Stimulated activated CD4-positive, alpha-beta T cell treated with anti-CD3 and anti-CD28 coated beads, Interleukin-4, amount 100 ng/mL, for 1 hour (primary cell): ENCODE measurements at places on chromosomes 13 and 19.
A peak's percentile ranks its signal among the peaks of the same experiment; 100 is the strongest.

DNA sequence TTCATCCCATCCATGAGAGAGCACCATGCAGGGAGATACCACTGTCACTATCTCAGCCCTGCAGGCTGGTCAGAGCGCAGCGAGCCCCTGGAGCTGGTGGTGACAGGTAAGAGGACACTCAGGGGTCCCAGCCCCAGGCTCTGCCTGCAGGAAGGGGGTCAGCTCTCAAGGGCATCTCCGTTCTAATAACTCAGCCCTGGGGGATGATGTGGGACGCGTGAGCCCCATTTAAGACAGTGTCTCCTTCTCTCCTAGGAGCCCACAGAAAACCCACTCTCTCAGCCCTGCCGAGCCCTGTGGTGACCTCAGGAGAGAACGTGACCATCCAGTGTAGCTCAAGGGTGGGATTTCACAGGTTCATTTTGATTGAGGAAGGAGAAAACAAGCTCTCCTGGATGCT lies 15.5 kb upstream of the KIR3DL3 start:
- no peak for DNase-seq

- no peak for DNase-seq
These were observed 94.6 kb downstream of the CCNA1 start for GRCh38 chr13:36526897-36527296.

- DNase-seq: no peak
These were observed 7.6 kb upstream of the ZSCAN22 start for GRCh38 chr19:58319241-58319640.

DNA sequence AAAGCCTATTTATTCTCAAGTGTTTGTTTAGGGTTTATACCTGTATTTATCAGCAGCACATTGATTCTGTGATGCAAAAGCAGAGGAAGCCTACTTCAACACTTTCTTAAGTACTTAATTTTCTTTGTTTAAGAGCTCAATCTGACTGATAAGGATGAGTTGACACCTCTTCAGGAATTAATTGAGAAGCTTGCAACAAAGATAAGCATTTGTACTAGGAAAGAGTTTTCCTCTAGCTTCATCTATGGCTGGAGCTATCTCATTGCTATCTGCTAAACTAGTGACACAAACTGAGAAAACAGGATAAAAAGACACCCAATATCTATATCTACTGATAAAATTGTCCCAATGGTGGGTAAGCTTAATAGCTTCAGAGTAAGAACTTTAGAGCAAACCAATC lies 170.1 kb upstream of the SLITRK6 start:
- DNase-seq: no peak

GRCh38 chr19:45395821-45396617 lies 8.8 kb downstream of the PPP1R13L start:
- no peak for DNase-seq

DNA sequence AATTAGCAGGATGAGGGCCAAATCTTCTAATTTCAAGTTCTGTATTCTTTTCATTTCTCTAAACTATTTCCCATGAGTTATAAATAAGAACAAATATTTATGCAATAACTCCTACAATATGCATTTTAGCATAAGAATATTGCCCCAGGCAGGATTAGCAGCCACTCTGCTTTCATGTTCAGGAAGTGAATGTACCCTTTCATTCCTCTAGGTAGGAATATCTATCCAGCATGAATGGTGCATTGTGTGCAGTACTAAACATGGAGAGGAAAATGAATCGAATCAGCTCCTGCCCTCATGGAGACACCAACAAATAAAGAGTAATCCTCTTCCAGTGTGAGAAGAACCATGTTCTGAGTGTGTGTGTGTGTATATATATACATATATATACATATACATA lies 41.0 kb downstream of the LHFPL6 start:
- DNase-seq: no peak

- DNase-seq: peak; percentile 42
These were observed 581 bp downstream of the RPL18 start for GRCh38 chr19:48618278-48618915.

DNA sequence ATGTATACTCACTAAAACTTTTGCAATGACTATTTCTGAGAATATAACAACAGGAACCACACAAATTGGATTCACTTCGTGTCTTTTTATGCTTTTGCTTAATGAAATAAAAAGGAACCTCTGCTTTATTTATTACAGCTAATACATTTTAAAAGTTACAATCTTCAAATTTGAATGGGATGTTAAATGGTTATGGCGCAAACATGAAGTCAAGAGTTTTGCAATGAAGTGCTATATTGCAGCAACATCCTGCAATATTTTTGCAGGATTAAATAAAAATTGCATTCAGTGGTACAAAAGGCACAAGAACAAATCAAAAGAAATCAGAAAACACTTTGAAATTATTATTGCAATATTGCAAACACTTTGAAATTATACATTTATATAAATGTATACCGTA lies 1519.0 kb upstream of the MIR17HG start:
- no peak for DNase-seq

DNA sequence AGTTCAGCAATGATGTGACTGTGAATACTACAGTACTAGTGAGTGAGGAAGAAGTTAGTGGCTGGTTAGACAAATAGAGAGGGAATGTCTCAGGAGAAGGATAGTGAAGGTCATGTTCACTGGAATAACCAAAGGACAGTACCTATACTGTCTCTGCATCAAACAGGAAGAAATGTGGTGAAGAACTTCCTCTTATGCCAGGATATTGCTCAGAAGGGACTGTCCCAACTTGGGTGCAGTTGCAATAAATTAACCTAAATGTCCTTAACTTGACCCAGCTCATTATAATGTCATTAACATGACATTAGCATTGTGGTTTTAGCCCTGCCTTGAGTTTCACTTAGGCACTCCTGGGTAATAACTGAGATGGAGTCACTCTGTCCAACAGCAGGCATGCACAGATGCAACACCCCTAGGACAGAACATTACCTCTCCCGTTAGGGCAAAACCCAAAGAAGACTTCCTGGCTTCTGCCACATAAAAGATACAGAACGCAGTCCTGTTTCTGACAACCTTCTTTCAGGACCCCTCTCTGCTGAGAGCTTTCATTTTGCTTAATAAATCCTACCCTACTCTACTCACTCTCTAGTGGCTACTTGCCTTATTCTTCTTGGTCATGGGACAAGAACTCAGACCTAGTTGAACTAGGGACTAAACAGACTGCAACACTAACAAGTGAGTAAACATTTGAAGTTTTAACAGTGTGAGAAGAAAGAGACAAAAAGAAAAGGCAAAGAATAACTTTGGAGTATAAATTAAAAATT lies 1591.6 kb upstream of the MIR17HG start:
- no peak for DNase-seq

DNA sequence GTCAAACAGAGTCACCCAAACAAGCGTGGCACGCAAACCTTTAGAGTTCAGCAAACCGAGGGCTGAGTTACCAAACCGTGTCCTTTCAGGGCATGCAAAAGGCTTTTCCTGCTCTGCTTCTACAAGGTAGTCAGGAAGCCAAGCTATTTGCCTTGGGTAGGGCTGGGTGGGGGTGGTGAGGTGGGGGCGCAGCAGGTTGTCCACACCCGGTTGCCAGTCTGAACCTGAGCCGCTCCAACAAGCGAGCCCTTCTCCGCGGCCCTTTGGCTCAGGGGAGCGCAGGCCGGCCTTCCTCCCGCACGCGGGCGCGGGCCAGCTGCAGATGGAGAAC lies 347 bp upstream of the CLDN10 start:
- no peak for DNase-seq

- DNase-seq: peak; percentile 62
These were observed at the start of gene DPF1 for GRCh38 chr19:38224014-38224862. TSS of gene DPF1 (minus strand) at chr19:38224222. CDS start at chr19:38224142, 80 bp downstream.

GRCh38 chr13:30049692-30050091 lies 199.3 kb upstream of the UBL3 start:
- no peak for DNase-seq

DNA sequence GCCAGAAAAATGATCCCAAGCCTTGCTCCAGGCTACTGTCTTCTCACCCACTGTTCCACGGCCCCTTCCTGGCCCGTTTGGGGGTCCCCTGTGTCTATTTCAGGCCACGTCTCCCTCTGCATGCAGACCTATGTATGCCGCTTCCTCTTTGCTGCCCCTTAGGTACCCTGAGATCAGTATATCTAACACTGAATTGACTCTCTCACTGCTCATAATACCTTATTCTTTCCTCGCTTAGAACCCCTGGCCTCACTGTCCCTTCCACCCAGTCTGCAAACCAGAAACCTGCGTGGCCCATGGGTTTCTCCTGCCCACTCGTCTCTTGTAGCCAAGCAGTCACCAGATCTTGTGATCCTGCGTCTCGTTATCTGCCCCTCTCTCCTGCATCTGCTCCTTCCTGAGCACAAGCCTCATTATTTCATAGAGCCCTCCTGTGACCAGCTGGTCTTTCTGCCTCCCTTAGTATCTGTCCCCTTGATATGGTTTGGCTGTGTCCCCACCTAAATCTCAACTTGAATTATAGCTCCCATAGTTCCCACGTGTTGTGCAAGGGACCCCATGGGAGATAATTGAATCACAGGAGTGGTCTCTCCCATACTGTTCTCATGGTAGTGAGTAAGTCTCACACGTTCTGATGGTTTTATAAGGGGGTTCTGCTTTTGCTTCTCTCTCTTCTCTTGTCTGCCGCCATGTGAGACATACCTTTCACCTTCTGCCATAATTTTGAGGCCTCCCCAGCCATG lies 109.0 kb upstream of the RNF113B start:
- DNase-seq: no peak

- peak; percentile 56 for DNase-seq
These were observed 566 bp downstream of the TIMM13 start for GRCh38 chr19:2426611-2427428.

- DNase-seq: no peak
These were observed 19.6 kb downstream of the ALG5 start for GRCh38 chr13:36979361-36980050.

GRCh38 chr19:50978772-50979390 lies 4.8 kb downstream of the KLK7 start:
- no peak for DNase-seq

DNA sequence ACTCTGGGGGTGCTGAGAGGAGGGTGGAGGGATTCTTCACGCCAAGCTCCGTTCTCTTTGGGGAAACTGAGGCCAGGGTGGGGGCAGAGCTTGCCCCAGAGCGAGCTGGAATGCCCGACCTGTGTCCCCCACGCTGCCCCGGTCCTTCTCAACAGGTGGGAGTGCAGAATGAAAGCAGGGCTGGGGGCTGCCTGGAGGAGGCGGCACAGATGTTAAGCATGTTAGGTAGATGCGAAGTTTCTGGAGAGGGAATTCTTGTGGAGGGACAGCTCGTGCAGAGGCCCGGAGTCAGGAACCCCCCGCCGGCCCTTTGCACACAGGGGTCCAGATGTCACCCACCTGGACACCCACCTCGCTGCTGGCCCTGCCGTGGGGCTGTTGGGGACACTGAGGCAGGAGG lies 9.0 kb downstream of the EFNA2 start:
- DNase-seq: no peak

- DNase-seq: no peak
These were observed 3.8 kb upstream of the FGF14 start for GRCh38 chr13:102405499-102406100.

DNA sequence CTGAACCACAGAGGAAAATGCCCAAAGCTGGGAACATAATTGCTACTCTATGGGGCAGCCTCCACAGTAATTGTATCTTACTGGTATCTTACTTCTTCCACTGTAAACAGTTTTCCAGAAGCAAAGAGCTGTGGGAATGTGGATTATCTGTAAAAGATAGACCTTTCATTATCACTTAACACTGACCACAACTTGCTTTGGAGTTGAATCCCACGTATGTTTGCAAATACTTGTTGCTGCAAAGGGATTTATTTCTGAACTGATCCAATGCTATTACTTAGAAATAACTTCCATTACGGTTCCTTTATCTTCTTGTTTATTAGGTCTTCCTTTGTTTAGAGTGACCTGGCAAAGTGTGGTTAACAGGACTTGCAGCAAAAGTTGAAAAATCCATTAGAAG lies 218.1 kb downstream of the KCTD12 start:
- no peak for DNase-seq

- DNase-seq: no peak
These were observed 152.5 kb upstream of the SOX1 start for GRCh38 chr13:111914241-111915103.

- DNase-seq: peak; percentile 44
These were observed 17.2 kb upstream of the CFAP97D2 start for GRCh38 chr13:114161644-114162532.

DNA sequence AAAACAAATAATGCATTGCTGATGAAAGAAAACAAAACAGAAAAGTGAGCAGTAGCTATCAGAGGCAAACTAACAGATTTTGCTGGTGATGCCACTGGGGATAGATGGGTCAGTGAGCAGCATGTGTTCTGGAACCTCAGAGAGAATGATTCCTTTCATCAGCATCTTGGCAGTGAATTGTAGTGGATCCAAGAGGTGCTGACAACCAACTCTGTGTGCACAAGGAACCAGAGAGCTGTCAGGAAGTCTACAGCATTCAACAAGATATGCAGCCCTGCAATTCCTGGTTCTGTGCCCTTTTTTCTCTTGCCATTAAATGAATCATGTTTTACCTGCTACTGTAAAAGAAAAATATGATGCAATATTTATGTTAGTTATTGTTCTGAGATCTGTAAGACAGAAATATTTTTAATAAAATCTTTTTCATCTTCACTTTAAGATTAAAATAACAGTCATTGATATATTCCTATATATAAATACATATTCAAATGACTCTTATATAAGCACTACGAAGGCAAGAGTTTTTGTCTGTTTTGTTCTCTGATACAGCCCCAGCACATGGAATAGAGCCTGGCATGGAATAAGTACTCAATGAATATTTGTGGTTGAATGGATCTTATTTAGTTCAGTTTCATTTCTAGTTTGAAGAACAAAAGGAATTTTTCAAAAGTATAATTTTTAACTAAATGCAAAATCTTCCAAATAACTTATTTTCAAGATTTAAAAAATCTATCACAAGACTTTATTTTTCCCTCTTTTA lies 80.8 kb downstream of the FREM2 start:
- no peak for DNase-seq

GRCh38 chr19:28019901-28020300 lies 1193.0 kb downstream of the UQCRFS1 start:
- DNase-seq: no peak

- DNase-seq: no peak
These were observed 3.7 kb downstream of the TNFSF9 start for GRCh38 chr19:6534451-6535093.

- no peak for DNase-seq
These were observed 240.4 kb upstream of the SOX21 start for GRCh38 chr13:94952787-94953186.

GRCh38 chr19:41330481-41330880 lies 20.5 kb downstream of the CCDC97 start:
- DNase-seq: no peak

DNA sequence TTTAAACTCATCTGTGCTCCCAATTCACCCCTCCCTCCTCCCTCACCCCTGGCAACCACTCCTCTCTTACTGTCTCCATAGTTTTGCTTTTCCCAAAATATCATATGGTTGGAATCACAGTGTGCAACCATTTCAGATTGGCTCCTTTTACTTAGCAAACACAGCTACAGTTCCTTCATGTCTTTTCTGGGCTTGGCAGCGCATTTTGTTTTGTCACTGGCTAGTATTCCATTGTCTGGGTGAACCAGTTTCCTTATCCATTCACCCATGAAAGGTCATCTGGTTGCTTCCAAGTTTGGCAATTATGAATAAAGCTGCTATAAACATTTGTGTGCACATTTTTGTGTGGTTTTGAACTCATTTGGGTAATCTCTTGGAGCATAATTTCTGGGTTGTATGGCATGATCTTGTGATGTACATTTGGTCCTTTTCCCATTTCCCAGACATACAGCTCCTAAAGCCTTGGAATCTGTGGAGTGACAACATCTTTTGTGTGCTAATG lies 23.9 kb upstream of the GAS6 start:
- DNase-seq: no peak

- DNase-seq: no peak
These were observed 5.3 kb downstream of the SBNO2 start for GRCh38 chr19:1168572-1169410.
